Aorta (tissue), 5 donors: ENCODE measurements at places on chromosomes 12 and 14. TPM values are rescaled to one million over a fixed set of nuclear protein-coding genes. Genes with fewer than 3 reads are reported as not detected.

- no peaks in the 10 kb centered on the region for H3K36me3 ChIP-seq
- no peaks in the 10 kb centered on the region for H3K4me1 ChIP-seq
- H3K27ac ChIP-seq = peak overlapping the region; percentile 82
Measured at GRCh38 chr12:131950182-131950913, 606 bp downstream of the EP400 start.

GRCh38 chr12:49979791-49980190 is 7.0 kb downstream of the AQP6 start:
- H3K27ac ChIP-seq = no peak overlapping the region
- H3K4me3 ChIP-seq = no peak overlapping the region
- no peak for DNase-seq
- no peaks in the 10 kb centered on the region for H3K4me1 ChIP-seq

DNA sequence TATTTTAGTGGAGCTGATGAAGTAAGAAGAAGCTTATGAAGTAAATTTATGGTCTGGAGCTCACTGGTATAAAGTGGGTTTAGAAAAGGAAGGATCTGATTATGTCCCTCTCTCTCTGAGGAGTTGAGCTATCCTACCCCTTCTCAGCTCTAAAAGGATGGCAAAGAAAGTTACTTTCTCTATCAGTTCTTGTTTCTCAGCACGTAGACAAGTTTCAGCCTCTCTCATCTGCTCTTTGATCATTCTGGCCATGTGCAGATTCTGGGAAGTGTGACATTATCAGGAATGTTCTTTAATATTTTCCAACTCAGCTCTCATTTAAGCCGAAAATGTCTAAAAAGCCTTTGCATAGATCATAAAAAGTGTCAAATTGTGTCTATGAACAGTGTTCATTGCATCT is 5.8 kb upstream of the EGLN3 start:
- H3K27ac ChIP-seq = no peak overlapping the region
- no peaks in the 10 kb centered on the region for H3K4me1 ChIP-seq
- no peak for DNase-seq
- no peaks in the 10 kb centered on the region for H3K36me3 ChIP-seq
- H3K27me3 ChIP-seq = peaks cover 1% of the 10 kb centered on the region

GRCh38 chr12:47387994-47388393 is 308.2 kb upstream of the AMIGO2 start:
- H3K4me3 ChIP-seq = no peak overlapping the region
- DNase-seq = no peak
- no peaks in the 10 kb centered on the region for H3K27me3 ChIP-seq
- H3K27ac ChIP-seq = no peak overlapping the region
- H3K36me3 ChIP-seq = no peaks in the 10 kb centered on the region
- no peaks in the 10 kb centered on the region for H3K4me1 ChIP-seq

Gene BMAL2
- total RNA-seq = 18.1 TPM

DNA sequence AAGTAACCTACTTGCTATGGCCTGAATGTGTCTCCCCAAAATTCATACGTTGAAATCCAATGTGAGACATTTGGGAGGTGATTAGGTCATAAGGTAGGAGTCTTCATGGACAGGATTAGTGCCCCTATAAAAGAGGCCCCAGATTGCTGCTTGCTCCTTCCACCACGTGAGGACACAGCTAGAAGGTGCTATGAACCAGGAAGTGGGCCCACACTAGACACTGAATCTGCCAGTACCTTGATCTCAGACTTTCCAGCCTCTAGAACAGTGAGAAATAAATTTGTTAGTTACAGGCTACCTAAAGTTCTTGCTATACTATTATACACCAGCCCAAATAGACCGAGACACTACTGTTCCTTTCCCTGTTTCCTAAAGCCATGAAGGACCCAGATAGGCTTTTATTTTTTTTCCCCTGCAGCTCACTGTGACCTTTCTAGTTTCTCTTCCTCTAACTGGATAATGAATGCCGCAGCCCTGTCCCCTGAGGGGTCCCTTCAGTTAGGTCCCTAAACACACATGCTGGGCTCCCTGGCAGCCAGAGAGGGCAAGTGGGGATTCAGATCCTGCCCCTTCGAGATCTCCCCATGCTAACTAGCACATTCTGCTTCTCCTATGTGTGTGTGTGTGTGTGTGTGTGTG is 19.3 kb downstream of the SLC25A3 start:
- H3K36me3 ChIP-seq = no peaks in the 10 kb centered on the region
- no peaks in the 10 kb centered on the region for H3K27me3 ChIP-seq
- H3K4me1 ChIP-seq = no peaks in the 10 kb centered on the region
- no peak overlapping the region for H3K27ac ChIP-seq
- no peak for DNase-seq

Gene GDF3
- 0.30 TPM for total RNA-seq
